SHP77 treated with DMSO at 0.1 percent for 48 hours (cell line): ENCODE measurements at places on chromosomes 5 and 9.

DNA sequence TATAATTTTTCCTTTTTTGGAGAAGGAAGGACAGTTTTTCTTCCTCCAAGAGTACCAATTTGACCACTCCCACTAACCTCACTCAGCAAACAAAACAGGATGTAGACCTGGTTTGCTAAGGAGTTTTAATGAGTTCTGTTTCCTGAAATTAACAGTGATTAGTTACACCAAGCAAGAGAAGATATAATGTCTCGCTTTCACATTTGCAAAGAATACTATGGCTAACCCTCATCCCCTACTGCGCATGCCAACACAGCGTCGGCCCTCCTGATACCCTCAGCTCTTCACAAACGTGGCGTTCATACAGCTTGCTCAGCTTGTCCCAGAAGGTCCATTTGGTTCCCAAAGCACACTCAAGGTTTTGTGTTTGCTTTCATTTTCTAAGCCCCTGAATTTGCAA is 41.9 kb upstream of the IPPK start:
- DNase-seq: no peak

GRCh38 chr9:90891308-90892040 is 89.9 kb downstream of the SYK start:
- DNase-seq: peak; percentile 62

DNA sequence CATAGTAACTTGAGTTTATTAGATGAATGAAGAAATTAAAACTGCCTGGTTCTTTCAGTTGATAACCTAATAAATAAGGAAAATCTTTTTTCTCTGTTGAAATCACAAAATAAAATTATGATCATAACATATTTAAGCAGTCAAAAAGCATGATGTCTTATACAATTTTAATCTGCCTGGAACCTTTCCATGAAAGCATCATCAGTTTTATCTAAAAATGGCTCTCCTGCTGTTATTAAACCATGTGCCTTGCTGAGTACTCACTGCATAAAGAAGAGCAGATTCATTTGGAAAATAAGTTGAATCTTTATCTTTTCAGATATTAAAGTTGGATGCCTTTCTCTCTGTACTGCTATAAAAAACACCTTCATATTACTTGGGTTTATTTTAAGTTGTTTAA is 148.8 kb downstream of the SLC24A2 start:
- DNase-seq: no peak

GRCh38 chr9:82192211-82192610 is 203.6 kb downstream of the SPATA31D1 start:
- DNase-seq: no peak

DNA sequence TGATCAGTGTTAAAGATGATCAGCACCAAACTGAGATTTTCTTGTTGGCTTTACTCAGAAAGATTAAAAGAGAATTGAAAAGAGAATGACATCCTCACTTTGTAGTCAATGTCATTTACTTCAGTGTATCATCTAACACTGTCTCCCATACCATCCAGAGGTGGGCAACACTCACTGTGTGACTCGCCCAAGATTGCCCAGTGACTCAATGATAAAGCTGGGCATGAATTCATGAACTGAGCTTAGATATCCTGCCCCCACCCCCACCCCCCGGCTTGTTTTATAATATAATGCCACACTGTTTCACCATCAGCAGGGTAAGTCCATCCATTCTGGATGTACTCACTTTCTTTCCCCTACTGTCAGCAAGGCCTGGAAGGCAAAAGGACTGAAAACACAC is 242.2 kb downstream of the FAM114A2 start:
- no peak for DNase-seq

DNA sequence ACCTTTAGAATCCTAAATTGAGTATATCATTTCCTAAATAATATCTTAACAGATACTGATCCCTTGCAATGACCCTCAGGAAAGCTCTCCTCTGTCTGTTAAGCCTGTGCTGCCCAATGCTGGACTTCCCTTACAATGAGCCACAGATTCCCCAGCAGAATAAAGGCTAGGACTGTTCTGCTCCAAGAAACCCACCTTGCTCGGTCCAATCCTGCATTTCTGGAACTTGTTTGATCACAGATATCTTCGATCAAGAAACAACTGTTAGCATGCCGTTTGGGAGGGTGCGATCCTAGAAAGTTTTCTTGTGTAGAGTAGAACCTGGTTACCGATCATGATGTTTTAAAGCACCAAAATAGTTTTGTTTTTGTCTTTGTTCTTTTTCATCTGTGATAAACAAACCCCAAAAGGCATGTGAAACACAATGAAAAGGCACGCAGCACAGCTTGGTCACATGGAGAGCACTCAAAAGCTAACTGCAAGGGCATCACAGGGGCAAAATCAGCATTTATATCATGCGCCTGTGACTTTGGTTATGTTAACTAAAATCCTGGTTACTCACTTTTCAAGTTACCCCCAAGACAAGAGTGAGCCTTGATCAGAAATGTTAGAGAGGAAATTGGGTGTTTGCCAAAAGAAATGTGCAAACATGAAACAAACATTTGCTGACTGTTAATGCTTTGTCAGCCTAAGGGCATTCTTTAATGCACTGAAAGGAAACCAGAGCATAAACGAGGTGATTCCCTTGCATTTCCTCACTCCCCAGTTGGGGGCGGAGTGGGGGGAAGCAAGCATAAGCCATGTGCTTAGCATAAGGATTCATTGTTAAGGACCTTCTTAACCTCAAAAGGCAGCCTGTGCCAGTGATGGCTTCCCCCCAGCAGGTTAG is 61.9 kb upstream of the ADAMTS16 start:
- DNase-seq: no peak

DNA sequence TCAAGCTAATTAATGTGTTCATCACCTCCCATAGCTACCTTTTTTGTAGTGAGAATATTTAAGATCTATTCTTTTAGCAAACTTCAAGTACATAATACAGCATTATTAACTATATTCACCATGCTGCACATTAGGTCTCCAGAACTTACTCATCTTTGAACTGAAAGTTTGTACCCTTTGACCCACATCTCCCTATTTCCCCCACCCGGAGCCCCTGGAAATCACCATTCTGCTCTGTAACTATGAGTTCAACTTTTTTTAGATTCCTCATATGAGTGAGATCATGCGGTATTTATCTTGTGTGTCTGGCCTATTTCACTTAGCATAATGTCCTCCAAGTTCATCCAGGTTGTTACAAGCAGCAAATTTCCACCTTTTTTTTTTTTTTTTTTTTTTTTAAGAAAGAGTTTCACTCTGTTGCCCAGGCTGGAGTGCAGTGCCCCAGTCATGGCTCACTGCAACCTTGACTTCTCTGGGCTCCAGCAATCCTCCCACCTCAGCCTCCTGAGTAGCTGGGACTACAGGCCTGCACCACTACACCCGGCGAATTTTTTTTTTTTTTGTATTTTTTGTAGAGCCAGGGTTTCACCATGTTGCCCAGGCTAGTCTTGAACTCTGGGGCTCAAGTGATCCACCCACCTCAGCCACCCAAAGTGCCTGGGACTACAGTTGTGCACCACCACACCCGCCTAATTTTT is 100.4 kb upstream of the SAP30L start:
- no peak for DNase-seq

DNA sequence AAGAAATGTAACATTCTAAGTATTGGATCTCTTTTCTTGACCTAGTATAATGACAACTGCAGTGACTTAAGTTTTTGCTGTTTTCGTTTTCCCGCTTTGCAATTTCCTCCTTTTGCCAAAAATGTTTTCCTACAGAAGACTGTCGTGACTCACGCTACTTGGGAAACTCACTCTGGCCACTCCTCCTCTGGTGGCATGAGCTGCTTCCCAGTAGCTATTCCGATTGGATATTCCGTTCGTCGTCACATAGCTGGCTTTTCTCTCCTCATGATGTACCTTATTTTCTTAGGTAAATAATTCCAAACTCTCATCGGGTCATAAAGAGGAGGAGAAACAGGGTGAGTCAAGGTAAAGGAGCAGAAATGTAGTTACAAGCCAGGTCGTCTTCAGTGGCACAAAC is 64.9 kb downstream of the GOLPH3 start:
- no peak for DNase-seq
